ENCODE measurements at places on chromosomes 7 and 10. TPM values are rescaled to one million over a fixed set of nuclear protein-coding genes. Genes with fewer than 3 reads are reported as not detected.

DNA sequence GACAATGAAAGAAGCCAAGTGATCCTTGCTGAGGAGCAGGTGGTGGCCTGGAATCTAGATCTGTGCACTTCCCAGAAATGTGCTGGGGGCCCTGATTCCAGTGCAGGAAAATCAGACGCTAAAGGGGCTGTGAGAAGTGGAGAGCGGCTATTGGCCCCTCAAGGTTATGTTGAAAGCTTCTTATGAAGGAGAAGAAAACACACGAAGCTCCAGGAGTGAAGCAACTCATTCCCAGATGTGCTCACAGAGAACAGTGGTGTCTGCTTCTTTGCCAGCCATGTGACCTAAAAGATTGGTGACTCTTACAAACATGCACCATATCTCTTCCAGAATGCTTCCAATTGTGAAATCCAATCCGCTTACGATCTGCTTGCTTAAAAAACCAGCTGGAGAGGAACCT, 679.3 kb upstream of the IGFBP3 start:
- DNase-seq, result no peak

GRCh38 chr10:78045237-78045636, 11.6 kb downstream of the RPS24 start:
- no peak for DNase-seq

The FZD8 gene
- 7.0 TPM for total RNA-seq

The CYP2C9 gene
- total RNA-seq, result not detected

Measured in foreskin keratinocyte (primary cell).